ENCODE measurements at places on chromosomes 5 and 9.

GRCh38 chr9:69578026-69578425, 94.1 kb downstream of the APBA1 start:
- DNase-seq, result no peak

DNA sequence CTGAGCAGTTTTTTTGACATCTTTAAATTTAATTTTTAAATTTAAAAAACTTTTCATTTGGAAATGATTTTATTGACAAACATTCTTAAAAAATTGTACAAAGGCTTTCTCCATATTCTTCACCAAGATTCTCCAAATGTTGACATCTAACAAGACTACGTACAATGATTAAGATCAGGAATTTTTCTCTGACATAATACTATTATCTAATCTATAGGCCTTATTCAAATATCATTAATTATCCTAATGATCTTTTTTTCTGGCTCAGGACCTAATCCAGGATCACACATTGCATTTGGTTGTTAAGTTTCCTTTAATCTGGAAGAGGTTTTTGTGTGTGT, 106.1 kb upstream of the OSMR start:
- DNase-seq, result no peak

DNA sequence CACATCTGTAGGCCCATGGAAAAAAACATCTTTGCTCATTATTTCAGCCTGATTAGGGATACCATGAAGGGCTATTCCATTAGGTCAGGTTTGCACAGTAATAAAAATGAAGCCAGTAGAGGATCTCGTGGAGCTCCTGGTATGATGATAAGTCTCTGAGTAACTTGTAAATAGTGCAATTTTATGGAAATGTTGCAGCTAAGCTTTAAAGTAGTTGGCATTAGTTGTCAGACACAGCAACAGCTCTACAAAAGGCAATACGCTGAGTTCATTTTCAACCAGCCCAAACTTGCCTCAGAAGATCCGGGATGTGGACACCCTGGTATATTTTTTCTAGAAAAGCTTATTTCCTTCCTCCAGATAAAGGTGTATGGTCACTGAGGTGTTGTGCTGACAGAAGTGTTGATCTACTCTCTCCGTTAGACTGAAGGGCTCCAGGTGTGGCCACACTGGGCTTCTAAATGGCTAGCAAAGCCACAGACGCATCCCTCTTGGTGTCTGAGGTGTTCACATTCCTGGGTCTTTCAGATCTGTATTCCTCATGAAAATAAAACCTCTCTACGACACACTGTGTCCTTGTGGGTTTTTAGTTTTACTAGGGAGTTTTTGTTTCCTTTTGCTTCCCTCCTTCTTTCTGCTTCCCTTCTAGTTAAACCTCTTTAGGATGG, 141.6 kb downstream of the GHR start:
- no peak for DNase-seq

DNA sequence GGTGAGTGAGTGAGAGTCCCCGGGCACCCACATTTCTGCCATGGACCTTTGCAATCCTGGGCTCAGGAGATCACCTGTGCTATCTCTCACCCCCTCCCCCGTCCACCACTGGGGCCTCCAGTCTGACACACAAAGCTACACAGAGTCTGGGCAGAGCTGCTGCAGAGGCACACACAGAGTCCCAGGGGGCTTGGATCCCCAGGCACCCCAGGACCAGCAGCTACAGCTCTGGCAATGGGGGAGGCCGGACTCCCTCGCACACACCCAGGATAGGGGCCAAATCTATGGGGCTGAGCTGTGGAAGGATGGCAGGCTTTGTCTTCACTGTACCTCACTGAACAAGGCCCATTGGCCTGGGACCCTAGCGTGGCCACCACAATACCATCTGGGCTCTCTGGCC, 328.8 kb downstream of the MAN2A1 start:
- no peak for DNase-seq

- no peak for DNase-seq
Observed at GRCh38 chr5:45410304-45410995, 285.7 kb downstream of the HCN1 start.

DNA sequence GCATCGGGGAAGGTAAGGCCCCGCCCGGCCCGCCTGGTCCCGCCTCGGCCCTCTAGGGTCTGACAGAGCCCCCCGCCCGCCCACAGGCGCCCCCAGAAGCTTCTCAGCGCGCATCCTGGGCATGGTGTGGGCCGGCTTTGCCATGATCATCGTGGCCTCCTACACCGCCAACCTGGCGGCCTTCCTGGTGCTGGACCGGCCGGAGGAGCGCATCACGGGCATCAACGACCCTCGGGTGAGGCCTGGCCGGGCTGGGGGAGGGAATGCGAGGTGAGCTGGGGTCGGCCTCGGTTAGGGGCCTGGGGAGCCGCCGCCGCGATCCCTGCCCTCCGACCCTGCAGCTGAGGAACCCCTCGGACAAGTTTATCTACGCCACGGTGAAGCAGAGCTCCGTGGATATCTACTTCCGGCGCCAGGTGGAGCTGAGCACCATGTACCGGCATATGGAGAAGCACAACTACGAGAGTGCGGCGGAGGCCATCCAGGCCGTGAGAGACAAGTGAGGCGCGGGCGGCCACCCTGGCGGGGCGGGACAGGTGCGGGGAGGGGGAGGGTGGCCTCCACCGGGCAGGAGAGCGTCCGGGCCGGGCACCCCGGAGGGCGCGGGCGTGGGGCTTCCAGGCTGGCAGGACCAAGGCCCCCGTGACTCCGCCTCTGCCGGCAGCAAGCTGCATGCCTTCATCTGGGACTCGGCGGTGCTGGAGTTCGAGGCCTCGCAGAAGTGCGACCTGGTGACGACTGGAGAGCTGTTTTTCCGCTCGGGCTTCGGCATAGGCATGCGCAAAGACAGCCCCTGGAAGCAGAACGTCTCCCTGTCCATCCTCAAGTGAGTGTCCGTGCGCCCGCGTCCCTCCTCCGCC, 7.1 kb downstream of the LRRC26 start:
- no peak for DNase-seq

GRCh38 chr5:76372323-76373054, 30.6 kb upstream of the IQGAP2 start:
- no peak for DNase-seq

DNA sequence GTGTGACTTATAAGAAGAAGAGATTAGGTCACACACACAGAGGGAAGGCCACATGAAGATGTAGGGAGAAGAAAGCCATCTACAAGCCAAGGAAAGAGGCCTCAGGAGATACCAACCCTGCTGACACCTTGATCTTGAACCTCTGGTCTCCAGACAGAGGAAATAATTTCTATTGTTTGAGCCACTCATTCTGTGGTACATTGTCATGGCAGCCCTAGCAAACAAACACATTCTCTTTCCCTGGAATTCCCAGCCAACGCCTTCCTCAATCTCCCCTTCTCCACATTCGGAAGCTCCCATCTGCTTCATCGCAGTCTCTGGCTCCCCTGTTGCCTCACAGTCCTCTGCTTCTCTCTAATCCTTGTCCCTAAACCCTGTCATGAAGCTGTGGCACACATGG, 16.7 kb downstream of the PTGS1 start:
- no peak for DNase-seq

- no peak for DNase-seq
Observed at GRCh38 chr5:124873188-124873587, 126.7 kb upstream of the ZNF608 start.

- no peak for DNase-seq
Observed at GRCh38 chr5:121415270-121415669, 436.4 kb upstream of the FTMT start.

DNA sequence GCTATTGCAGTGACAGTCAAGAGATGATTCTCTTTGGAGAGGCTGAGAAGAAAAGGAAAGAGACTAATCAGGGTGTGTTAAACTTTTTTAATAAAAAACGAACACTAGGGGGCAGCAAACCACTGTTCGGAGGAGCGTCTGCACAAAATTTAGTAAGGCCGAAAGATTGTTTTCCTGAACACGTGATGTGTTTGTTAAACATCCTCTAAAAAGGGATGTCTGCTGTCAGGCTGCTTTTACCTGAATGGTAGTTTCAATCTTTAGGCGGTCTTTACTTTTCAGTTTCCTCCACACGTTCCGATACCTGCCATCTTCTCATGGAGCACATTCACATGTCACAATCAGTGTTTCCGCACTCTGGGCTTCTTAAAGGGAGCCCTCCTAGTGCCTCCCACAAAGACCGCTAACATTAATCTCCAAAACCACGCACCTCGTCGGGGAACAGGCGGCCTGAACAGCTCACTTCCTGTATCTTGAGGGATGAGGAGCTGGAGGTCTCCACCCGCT, 125.2 kb downstream of the GPBP1 start:
- no peak for DNase-seq

- no peak for DNase-seq
Observed at GRCh38 chr5:176339304-176339703, 22.3 kb downstream of the KIAA1191 start.

GRCh38 chr9:137385061-137385655, 37.8 kb downstream of the EXD3 start:
- DNase-seq, result no peak

- DNase-seq, result no peak
Observed at GRCh38 chr5:38641003-38641402, 84.6 kb upstream of the LIFR start.

DNA sequence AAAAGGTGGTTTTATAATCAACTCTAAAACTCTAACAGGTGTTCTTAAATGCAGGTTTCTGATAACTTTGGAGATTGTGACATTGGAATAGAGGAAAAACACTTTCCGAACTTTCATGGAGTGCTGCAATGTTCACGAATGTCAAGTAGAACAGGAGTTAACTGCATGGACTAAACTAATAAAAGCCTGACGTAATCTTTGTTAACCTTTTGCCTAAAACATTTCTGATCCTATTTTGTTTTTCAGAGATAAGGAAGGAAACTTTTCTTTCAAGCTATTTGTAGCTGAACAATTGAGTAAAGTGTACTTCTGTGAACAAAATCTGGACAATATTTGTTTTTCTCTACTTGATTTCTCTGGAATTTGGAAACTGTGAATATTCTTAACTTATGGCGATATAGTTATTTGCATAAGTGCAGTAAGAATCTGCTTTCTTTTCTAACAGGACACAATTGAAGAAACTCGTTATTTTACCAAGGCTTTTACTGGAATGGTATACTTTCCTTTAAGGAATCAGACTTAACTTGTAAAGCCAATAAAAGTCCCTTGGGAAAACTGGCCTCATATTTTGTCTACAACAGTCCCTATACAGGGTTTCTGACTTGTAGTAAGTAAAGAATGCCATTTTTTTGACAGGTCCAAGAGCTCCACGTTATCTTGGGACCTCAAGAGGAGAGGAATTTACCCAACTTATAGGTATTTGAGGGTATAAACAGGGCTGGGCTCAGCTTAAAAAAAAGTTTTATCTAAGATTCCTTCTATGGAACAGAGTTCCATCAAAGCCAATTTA, 154.7 kb downstream of the NXNL2 start:
- no peak for DNase-seq
